ENCODE measurements at places on chromosomes 12 and 14.
A peak's percentile ranks its signal among the peaks of the same experiment; 100 is the strongest.

DNA sequence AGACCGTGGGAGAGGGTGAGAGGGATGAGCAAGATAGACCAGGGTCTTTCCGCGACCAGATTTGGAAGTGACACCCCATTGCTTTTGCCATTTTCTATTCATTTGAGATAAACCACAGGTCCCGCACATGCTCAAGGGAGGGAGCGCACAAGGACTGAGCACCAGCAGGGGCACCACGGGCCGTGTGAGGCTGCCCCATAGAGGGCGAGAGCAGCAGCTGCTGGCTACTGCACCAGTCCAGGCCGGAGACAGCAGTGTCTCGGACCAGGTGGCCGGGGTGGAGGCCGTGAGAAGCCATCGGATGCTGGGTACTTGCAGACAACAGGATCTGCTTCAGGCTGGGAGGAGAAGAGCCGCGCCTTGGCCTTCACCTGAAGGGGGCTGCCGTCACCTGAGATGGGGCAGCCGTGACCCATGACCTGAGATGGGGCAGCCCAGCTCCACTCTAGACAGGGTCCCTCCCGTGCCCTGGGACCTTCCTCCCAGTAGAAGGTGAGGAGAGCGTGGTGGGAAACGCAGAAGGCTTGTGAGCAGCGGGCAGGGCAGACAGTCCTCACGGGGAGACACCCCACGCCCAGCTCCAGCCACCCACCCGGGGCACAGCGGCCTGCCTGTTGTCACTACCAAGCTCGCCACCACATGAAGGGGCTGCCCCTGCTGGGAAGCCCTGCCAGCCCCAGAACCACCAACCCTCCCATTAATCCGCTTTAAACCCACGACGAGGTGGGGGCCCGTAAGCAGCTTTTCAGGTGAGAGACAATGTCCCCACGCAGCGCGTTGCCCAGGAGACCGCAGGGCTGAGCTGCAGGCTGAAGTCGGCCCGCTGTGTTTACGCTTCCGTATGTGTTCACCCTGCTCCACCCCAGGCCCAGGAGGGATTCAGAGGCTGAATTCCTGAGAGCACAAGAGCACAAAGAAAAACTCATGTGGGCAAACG is 61.7 kb upstream of the FBRSL1 start:
- no peak overlapping the region for H3K4me3 ChIP-seq
- no peaks in the 10 kb centered on the region for H3K27me3 ChIP-seq
- DNase-seq, result no peak
- no peak overlapping the region for H3K27ac ChIP-seq
- no peaks in the 10 kb centered on the region for H3K36me3 ChIP-seq

- H3K36me3 ChIP-seq, result no peaks in the 10 kb centered on the region
- H3K4me3 ChIP-seq, result no peak overlapping the region
- no peaks in the 10 kb centered on the region for H3K4me1 ChIP-seq
- no peaks in the 10 kb centered on the region for H3K27me3 ChIP-seq
Observed at GRCh38 chr14:60346706-60347105, 97.7 kb downstream of the PPM1A start.

GRCh38 chr14:89468566-89468965 is 51.5 kb upstream of the FOXN3 start:
- H3K27me3 ChIP-seq, result no peaks in the 10 kb centered on the region
- H3K4me3 ChIP-seq, result no peak overlapping the region
- peaks cover 22% of the 10 kb centered on the region for H3K36me3 ChIP-seq

DNA sequence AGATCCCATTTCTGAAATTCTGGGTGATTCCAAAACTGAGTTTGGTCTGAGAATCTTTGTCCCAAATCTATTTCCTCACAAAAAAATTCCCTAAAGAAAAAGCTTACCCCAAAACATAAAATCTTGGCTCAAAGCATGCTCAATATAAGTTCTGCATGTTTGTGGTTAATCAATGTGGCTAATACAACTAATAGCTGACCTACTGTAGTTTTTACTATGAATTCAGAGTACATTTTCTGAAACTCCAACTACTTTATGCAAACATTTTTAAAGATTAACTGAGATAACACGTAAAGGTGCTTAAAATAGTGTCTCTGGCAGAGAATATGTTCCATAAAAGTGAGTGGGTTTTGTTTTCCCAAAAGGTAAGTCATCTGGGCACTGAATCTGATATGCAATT is 133.1 kb downstream of the MED13L start:
- H3K4me1 ChIP-seq, result peaks cover 14% of the 10 kb centered on the region
- H3K4me3 ChIP-seq, result no peak overlapping the region
- H3K27me3 ChIP-seq, result no peaks in the 10 kb centered on the region
- no peak overlapping the region for H3K27ac ChIP-seq
- DNase-seq, result no peak
- no peaks in the 10 kb centered on the region for H3K36me3 ChIP-seq

GRCh38 chr14:30610787-30611343 is 11.3 kb upstream of the SCFD1 start:
- H3K36me3 ChIP-seq, result peaks cover 16% of the 10 kb centered on the region
- H3K27ac ChIP-seq, result no peak overlapping the region
- H3K4me3 ChIP-seq, result no peak overlapping the region
- no peak for DNase-seq
- H3K27me3 ChIP-seq, result no peaks in the 10 kb centered on the region

- no peak overlapping the region for H3K4me3 ChIP-seq
- no peaks in the 10 kb centered on the region for H3K27me3 ChIP-seq
- H3K27ac ChIP-seq, result no peak overlapping the region
- DNase-seq, result no peak
Observed at GRCh38 chr14:68657300-68658028, 135.4 kb downstream of the ZFP36L1 start.

GRCh38 chr12:96874211-96874610 is 32.8 kb upstream of the NEDD1 start:
- H3K27ac ChIP-seq, result no peak overlapping the region
- no peaks in the 10 kb centered on the region for H3K27me3 ChIP-seq
- no peaks in the 10 kb centered on the region for H3K4me1 ChIP-seq
- H3K4me3 ChIP-seq, result no peak overlapping the region

GRCh38 chr12:68148261-68148951 is 11.1 kb downstream of the IFNG start:
- H3K27me3 ChIP-seq, result no peaks in the 10 kb centered on the region
- no peak for DNase-seq
- H3K4me1 ChIP-seq, result no peaks in the 10 kb centered on the region
- no peak overlapping the region for H3K27ac ChIP-seq
- no peak overlapping the region for H3K4me3 ChIP-seq

GRCh38 chr12:131101006-131101405 is 147.3 kb downstream of the ADGRD1 start:
- DNase-seq, result no peak
- H3K27ac ChIP-seq, result no peak overlapping the region
- H3K27me3 ChIP-seq, result no peaks in the 10 kb centered on the region
- H3K4me3 ChIP-seq, result no peak overlapping the region

- DNase-seq, result no peak
- no peaks in the 10 kb centered on the region for H3K27me3 ChIP-seq
- no peak overlapping the region for H3K4me3 ChIP-seq
Observed at GRCh38 chr12:75172611-75173010, 37.0 kb downstream of the KCNC2 start.

DNA sequence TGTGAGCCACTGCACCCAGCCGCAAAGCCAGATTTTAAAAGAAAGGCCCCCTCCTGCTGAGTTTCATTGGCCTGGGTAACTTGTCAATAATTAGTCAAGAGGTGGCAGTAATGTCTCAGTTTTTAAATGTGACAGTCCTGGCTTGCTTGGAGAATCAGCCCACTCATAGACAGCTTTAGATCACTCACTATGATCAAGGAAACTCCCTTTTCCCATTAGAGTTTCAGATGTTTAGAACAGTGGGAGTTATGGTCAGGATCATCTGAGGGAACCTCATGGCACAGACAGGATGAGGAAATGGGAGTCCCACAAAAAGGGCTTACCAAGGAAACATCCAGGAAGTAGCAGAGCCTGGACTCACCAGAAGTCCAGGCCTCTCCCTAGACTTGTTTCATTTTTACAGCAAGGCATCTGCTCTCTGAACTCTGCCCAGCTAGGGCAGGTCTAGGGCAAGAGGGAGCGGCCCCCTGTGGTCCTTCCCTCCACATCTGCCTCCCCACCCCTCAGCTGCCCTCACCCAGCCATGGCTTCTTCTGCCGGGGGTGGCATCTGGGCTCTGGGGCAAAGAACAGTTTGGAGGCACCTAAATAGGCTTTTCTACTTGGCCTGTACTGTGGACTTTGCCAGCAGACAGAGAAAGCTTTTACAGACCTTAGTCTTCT is 11.2 kb downstream of the BCL2L14 start:
- no peak for DNase-seq
- H3K4me1 ChIP-seq, result no peaks in the 10 kb centered on the region
- no peaks in the 10 kb centered on the region for H3K36me3 ChIP-seq
- H3K4me3 ChIP-seq, result no peak overlapping the region
- H3K27me3 ChIP-seq, result peaks cover 4% of the 10 kb centered on the region

GRCh38 chr14:76186308-76187027 is 34.7 kb downstream of the GPATCH2L start:
- no peaks in the 10 kb centered on the region for H3K27me3 ChIP-seq
- H3K4me1 ChIP-seq, result no peaks in the 10 kb centered on the region
- H3K36me3 ChIP-seq, result peaks cover 46% of the 10 kb centered on the region
- H3K4me3 ChIP-seq, result no peak overlapping the region
- H3K27ac ChIP-seq, result no peak overlapping the region
- no peak for DNase-seq

- DNase-seq, result no peak
- no peak overlapping the region for H3K4me3 ChIP-seq
- H3K36me3 ChIP-seq, result no peaks in the 10 kb centered on the region
- H3K27me3 ChIP-seq, result no peaks in the 10 kb centered on the region
- no peaks in the 10 kb centered on the region for H3K4me1 ChIP-seq
- no peak overlapping the region for H3K27ac ChIP-seq
Observed at GRCh38 chr12:89151536-89151935, 200.8 kb downstream of the DUSP6 start.

- no peaks in the 10 kb centered on the region for H3K4me1 ChIP-seq
- H3K36me3 ChIP-seq, result no peaks in the 10 kb centered on the region
- H3K4me3 ChIP-seq, result no peak overlapping the region
- H3K27ac ChIP-seq, result no peak overlapping the region
Observed at GRCh38 chr12:75831402-75831801, 200.2 kb downstream of the PHLDA1 start.

- no peak overlapping the region for H3K4me3 ChIP-seq
- no peaks in the 10 kb centered on the region for H3K4me1 ChIP-seq
- H3K27me3 ChIP-seq, result peaks cover 6% of the 10 kb centered on the region
- no peak for DNase-seq
Observed at GRCh38 chr14:66311990-66312389, 174.2 kb upstream of the CCDC196 start.

GRCh38 chr14:100771121-100771800 is 44.6 kb downstream of the DLK1 start:
- DNase-seq, result no peak
- no peaks in the 10 kb centered on the region for H3K4me1 ChIP-seq
- H3K27ac ChIP-seq, result no peak overlapping the region
- H3K4me3 ChIP-seq, result no peak overlapping the region

DNA sequence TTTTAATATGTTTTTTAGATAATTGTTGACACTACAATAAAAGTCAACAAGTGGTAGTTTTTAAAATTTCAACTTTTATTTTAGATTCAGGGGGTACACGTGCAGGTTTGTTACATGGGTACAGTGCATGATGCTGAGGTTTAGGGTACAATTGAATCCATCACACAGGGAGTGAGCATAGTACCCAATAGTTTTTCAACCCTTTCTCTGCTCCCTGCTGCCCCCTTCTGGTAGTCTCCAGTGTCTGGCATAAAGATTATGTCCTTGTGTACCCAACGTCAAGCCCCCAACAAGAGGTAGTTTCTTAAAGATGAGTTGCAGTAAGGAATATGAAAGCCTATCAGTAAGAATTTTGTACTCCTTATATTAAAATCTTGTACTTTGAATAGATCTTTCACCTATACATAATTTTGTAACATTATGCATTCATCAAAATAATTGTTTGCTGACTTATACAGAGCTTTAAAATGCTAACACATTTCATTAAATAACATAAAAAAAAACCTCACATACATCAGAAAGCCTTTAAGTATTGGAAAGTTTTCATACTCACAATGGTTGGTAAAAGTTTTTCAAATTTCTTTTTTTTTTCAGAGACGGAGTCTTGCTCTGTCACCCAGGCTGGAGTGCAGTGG is 5.4 kb upstream of the RALGAPA1 start:
- DNase-seq, result peak; percentile 83
- no peak overlapping the region for H3K27ac ChIP-seq
- H3K27me3 ChIP-seq, result peaks cover 2% of the 10 kb centered on the region
- H3K4me3 ChIP-seq, result no peak overlapping the region

Measured in T-cell (primary cell).